ENCODE measurements at places on chromosomes 7 and 10. TPM values are rescaled to one million over a fixed set of nuclear protein-coding genes. Genes with fewer than 3 reads are reported as not detected.

OLAH gene
- 0.42 TPM for total RNA-seq

PIK3CG gene
- total RNA-seq = 4.1 TPM

CYP3A5 gene
- 1,413 TPM for total RNA-seq

SCART1 gene
- 1.1 TPM for total RNA-seq

VPS37D gene
- 0.98 TPM for total RNA-seq

TMEM178B gene
- under 0.01 TPM for total RNA-seq

SEMA3C gene
- total RNA-seq = 1.8 TPM

ZFAND4 gene
- total RNA-seq = 11.4 TPM

AUTS2 gene
- 24.4 TPM for total RNA-seq
